Ascending aorta (tissue), 2 donors: ENCODE measurements at places on chromosomes 3 and 15.

GRCh38 chr3:187277129-187277462 is 14.4 kb downstream of the MASP1 start:
- no peak for DNase-seq

GRCh38 chr3:148957586-148957985 is 33.8 kb upstream of the GYG1 start:
- no peak for DNase-seq

- no peak for DNase-seq
Measured at GRCh38 chr3:8942115-8942514, 21.2 kb downstream of the RAD18 start.

DNA sequence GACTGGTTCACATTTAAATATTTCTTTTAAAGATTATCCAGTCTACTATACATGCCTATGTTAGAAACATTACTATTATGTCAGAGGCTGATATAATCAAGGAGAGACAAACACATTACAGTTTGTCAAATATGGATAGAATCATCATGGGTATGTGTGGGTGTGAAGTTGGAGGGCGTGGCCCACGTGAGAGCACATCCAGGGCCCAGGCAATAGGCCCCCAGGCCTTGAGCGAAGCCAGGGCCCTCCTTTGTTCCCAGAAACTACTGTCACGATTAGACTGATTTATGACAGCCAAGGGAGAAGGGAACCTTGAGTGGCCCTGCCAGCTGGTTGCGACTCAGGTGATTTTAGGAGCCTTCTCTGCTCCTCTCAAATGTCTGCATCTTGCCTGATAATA is 26.9 kb upstream of the LDHAL6B start:
- no peak for DNase-seq

- no peak for DNase-seq
Measured at GRCh38 chr15:49900903-49901235, 218.2 kb downstream of the ATP8B4 start.

- DNase-seq: peak; percentile 84
Measured at GRCh38 chr15:90954712-90955623, at the start of gene RCCD1. Gene RCCD1, plus strand, starts transcription at chr15:90954884. Its CDS starts 1,851 bp downstream, at chr15:90956735.

DNA sequence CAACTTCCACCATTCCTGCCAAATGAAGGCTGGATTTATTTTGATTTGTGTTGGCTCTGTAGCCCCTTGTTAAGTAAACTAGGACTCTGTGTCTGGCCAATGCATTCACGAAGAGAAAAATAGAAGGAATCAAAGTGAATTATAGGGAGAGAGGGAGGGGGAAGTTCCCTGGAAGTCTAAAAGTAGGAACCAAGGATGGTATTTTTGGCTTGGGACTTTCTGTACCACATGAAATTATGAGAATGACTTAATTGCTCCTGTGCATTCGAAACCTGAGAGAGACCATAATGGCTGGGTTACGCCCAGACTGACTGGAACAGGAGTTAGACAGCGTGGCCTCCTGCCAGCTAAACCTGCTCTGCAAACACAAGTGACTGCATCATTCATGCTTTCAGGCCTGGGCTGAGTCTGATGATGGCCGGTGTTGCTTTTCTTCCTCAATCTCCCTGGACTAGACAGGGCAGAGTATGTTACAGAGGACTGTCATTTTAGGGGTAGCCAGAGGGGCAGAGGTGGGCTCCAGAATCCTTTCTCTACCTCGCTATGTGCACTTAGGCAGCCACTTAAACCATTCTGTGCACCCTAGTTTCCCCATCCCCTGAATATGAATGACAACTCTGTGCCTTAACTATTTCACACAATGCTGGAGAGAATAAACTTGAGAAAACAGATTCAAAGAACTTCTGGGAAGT is 58.9 kb downstream of the MYO1E start:
- peak; percentile 87 for DNase-seq

- DNase-seq: no peak
Measured at GRCh38 chr15:44596511-44597010, 59.6 kb downstream of the EIF3J start.

- no peak for DNase-seq
Measured at GRCh38 chr15:62880278-62880677, 162.3 kb upstream of the TPM1 start.

DNA sequence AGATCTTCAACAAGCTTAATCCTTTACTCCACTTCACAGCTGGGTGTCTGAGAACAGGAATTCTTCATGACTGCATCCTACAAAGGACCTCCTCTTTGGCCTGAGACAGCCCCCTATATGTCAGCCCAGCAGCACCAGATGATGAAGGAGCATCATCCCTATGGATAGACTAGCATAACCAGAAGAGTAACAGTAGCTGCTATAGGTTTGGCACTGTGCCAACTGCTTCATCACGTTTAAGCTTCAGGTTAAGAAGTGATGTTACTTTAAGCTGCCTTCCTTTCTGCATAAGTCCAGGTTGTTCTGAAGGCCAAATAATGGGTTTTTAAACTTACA is 50.6 kb downstream of the CMSS1 start:
- no peak for DNase-seq

DNA sequence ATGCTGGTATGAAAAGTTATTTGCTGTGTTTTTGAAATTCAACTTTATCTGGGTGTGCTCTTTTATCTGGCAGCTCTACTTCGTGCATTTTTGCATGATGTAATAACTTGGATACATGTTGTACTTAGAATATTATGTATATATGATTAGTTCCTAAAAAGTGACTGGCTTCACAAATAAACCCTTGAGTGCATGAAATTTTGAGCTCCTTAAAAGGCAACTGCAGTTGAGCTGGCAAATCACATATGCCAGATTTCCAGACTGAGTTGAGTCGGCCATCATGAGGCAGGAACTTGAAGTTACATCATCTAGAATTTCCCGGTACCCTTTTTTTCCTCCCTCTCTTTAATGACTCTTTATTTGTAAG is 162.5 kb downstream of the FNDC3B start:
- peak; percentile 29 for DNase-seq

GRCh38 chr3:126424039-126424717 is 29.5 kb downstream of the CFAP100 start:
- peak; percentile 61 for DNase-seq

DNA sequence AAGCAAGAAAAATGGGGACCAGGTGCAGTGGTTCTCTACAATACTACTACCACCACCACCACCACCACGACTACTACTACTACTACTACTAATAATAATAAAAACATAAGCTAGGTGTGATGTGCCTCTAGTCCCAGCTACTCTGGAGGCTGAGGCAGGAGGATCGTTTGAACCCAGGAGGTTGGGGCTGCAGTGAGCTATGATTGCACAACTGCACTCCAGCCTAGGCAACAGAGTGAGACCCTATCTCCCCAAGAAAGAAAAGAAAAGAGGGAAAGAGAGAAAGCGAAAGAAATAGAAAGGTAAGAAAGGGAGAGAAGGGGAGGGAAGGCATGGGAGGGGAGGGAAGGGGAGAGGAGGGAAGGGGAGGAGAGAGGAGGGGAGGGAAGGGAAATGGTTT is 350.6 kb downstream of the FOXP1 start:
- no peak for DNase-seq

- no peak for DNase-seq
Measured at GRCh38 chr3:56365905-56366640, 102.2 kb downstream of the ERC2 start.

- DNase-seq: no peak
Measured at GRCh38 chr3:82087958-82088357, 326.5 kb upstream of the GBE1 start.

DNA sequence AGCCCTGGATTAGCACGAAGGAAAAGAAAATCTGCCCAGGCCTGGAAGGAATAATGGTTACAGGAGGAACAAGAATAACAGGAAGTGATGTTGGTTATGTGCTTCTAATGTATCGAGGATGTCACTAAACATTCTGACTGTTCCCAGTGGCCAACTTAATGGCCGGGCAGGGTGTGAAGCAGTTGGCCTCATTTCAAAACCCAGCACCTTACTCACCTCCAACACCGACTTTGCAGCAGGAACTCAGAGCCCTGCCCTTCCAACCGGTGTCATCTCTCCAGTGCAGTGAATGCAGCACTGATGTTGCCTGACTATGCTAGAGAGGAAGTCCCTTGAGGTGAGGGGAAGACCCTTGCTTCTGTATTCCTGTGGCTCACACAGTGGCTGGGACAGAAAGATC is 162.4 kb upstream of the LRTM1 start:
- DNase-seq: no peak

GRCh38 chr3:61665987-61666386 is 104.6 kb downstream of the PTPRG start:
- no peak for DNase-seq

DNA sequence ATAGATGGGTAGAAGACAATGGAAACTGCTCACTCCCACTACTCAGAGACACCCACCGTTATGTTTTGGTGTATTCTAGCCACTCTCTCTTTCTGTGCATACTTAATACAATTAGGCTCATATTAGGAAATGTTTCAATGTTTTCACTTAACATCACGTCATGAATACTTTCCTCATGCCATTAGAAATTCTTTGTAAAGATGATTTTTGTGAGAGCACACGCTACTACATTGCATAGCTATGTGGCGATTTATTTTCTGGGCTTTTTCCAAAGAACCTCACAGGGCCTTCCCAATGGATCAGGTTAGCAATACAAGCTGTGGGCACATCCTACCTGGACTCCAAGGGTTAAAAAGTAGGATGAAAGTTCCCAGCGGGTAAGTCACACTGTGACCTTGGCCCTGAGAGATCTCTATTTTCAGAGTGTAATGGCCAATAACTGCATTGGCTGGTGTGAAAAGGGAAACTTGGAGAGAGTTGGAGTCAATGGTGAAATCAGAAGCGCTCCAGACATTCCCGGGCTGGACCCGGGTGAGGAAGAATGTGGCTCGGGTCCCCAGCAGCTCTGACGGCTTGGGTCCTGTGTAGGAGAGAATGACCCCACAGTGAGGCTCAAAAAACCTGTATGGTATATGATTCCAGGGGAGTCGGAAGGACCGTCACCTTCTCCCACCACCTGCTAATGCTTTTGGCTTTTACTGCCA is 25.8 kb upstream of the TGM5 start:
- no peak for DNase-seq
